Natural killer cell (primary cell): ENCODE measurements at places on chromosomes 4 and X.

DNA sequence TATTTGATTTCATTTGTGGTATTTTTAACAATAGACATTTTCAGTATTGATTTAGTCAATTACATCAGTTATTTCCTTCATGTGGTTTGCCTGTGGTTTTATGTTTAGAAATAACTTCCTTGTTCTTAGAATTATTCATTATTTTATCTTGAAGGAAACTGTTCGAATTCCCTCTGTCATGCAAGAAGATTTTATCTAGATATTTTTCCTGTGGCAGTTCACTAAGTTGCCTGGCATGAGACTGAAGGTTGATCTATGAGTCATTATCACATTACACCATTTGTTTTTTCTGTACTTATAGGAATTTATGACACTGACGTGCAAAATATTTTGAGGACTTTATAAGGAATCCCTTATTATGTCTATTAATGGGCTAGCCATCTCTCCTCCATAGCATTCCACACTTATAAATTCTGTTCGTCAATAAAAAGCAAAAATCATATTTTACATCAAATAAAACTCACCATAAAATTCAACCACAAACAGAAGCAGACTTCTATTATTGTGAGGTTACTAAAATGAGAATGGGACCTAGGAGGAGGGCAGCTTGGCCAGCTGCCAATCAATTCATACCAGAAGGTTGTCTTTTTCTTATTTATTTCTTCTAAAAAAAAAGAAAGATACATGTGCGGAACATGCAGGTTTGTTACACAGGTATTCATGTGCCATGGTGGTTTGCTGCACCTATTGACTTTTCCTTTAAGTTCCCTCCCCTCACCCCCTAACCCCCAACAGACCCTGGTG, 179.0 kb downstream of the KCNIP4 start:
- no peak for DNase-seq

DNA sequence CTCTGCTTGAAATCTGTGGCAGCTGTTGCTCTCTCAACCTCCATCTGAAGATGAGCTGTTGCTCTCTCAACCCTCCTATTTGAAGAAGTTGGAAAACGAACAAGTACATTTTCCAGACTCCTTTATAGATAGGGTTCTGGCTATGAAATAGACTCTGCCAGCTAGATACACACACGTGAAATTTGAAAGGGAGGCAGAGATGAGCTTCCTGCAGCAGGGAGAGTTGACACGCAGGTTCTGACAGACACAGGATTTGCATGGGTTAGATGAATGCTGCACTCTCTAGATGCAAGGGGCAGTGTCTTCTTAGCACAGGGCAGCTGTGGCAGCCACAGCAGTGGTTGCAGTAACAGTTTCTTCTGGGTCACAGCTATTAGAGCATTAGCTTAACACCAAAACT, 8.0 kb upstream of the PYURF start:
- DNase-seq: no peak

GRCh38 chrX:133838761-133839676, 146.4 kb downstream of the GPC3 start:
- DNase-seq: peak; percentile 52

DNA sequence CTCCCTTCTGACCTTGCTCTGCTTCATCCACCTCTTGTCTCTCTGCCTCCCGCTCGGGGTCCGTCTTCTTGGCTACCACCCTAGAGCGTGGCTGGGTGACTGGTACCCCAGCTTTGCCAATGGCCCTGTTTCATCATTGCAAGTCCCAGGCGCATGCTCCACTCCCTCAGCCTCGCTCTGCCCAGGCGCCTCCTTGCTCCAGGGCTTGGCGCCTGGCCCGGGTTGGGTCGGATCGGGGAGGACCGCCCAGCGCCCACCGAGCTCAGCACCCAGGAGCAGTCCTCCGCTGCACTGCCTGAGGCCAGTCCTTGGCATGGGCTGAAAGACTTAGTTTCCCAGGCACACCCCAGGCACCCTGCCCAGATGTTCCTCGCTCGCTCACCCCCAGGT, 577 bp downstream of the BGN start:
- no peak for DNase-seq
